ENCODE measurements at places on chromosomes 4 and X.
A peak's percentile ranks its signal among the peaks of the same experiment; 100 is the strongest.

DNA sequence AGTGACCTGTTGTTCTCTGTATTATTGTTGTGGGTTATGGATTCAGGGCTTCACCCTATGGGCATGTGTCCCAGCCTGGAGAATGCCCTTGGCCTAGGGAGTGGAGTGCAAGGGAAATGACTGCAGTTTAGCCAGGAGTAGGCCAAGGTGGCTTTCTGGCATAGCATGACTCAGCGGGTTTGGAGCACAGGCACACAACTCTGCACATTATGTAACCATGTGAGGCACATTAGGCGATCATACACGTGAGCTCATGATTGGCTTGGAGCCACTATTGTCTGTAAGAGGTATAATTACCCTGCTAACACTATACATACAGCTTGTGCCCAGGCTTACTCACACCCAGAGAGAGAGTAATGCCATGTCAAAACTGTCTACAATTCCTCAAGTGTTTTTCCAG lies 35.1 kb upstream of the TACR3 start:
- DNase-seq: no peak

GRCh38 chr4:43458293-43458692 lies 565.8 kb downstream of the GRXCR1 start:
- no peak for DNase-seq

- peak; percentile 45 for DNase-seq
Measured at GRCh38 chr4:183445097-183445428, 627 bp downstream of the CDKN2AIP start.

DNA sequence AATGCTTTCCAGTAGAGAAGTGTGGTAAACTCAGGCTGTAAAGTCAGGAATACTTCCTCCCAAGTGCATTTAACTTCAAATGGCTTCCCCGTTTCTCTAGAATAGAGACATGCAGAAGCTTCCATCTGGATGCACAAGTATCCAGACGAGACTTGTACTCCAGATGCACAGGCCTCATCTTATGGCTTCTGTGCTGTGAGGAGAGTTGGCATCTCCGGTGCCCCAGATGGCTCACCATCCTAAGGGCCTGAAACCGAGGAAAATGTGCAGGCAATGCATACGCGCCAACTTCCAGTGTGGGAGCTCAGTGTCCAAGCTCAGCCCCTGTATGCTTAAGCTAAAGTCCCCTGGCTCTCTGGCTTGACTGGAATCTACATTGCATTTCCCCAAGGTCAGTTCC lies 184.0 kb upstream of the TBL1X start:
- DNase-seq: no peak

DNA sequence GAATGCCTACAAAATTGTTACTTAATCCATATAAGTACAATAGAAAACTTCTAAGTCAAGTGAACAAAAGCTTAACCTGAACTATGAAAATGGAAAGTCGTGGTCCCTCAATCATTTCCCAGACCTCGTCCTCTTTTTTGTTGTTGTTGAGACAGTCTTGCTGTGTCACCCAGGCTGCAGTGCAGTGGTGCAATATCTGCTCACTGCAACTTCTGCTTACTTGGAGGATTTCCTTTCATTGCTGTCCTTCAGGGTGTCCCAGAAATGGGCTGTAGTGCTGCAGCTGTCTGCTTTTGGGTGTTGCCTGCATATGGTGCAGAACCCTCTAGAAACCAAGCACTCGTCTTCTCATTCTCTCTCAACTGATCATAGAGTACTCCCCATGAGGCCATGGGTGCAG lies 75.0 kb upstream of the IL2 start:
- no peak for DNase-seq

- DNase-seq: no peak
Measured at GRCh38 chr4:150286656-150287055, 208.4 kb downstream of the DCLK2 start.

DNA sequence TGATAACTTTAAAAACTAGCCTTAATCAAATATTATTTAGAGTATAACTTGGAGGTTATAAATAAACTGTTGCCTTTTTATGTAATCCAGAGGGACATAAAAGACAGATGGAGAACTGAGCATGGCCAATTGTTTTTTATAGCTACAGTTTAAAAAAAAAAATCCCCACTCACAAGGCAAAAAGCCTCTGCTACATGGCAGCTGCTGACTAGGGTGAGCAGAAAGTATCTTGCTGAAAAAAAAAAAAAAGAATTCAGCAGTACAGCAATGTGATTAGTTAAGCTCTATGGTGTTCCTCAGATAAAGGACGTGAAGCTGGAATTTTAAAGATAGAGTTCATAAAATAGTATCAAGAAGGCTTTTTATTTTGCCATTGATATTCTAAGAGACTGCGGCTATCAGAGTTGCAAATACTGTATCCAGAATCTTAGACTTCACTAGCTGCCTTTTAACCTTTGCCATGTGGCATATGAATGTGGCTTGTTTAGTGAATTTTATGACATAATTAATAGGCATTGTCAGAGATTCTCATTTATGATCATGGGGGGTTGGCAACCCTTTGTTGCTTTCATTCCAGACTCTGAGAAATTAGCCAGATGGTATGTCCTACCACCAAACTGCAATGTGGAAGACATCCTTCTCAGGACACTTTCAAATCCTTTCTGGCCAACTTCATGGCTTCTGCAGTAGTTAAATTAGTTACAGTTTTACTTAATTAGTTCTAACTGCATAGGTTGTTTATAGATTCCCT lies 498.0 kb downstream of the STPG2 start:
- DNase-seq: no peak

DNA sequence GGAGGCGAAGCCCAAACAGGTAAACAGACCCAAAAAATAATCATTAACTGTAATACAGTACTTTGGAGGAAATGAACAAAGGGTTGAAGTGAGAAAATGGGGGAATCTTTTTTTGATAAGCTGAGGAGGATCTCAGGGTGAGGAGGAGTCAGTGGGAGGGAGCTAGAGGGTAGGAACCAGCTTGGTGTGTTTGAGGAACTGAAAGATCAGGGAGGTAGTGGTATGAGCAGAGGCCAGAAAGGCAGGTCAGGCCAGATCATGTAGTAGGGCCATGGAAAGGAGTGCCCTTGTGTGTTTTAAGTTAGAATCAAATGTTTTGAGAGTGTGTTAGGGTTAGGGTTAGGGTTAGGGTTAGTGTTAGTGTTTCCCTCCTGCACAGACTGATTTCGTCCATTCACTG lies 48.8 kb downstream of the PPP2R2C start:
- no peak for DNase-seq

- DNase-seq: no peak
Measured at GRCh38 chr4:90211174-90211573, 84.0 kb downstream of the CCSER1 start.

DNA sequence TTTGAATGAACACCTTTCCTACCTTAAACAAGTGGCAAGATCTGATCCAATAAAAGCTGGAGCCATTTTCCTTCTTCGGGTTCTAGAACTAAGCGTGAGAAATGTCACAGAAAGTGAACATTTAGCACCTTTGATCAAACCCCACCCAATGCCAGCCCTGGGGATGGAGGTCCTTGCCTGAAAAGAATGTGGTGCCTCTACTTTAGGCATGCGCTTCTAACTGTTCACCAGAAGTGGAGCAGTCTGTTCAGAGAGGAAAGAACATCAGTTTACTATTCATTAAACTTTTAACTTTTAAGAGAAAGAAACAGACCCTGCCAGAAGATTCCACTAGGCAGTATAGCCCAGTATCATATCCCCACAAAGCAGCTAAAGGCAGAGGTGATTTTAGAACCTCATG lies 75.9 kb downstream of the INTS12 start:
- DNase-seq: no peak

GRCh38 chr4:978957-979701 lies 5.8 kb upstream of the DGKQ start:
- DNase-seq: no peak

GRCh38 chr4:79723507-79723906 lies 315.5 kb upstream of the GK2 start:
- no peak for DNase-seq

DNA sequence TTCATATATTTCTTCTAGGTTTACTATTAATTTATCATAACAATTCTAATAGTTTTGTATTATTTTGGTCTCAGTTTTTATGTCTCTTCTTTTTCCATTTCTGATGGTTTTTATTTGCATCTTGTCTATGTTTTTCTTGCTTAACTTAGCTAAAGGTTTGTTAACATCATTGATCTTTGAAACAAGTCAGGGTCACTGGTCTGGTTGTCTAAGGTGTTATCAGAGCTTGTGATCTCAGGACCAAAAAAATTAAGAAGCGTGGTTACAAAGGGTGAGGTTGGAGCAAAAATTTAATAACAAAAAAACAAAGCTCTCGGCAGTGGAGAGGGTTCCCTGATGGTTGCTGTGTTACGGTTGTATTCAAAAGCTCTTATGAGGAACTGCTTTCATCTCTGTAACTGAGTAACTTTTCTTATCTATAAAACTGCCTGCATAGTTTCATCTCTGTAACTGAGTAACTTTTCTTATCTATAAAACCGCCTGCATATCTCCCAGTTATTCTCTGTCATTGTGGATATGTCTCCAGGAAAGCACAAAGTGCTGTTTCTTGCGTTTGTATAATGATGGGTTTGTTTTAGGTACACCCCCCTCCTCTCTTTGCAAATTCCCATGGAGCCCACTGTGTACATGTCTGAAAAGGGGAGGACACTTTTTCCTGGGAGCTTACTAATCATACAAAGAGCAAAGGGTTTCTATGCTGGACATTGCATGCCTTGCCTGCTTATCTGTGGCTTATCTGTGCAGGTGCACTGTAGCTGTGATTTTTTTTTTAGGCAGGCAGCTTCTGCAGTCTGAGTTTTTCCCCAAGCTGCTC lies 62.4 kb upstream of the UGT2B15 start:
- no peak for DNase-seq

DNA sequence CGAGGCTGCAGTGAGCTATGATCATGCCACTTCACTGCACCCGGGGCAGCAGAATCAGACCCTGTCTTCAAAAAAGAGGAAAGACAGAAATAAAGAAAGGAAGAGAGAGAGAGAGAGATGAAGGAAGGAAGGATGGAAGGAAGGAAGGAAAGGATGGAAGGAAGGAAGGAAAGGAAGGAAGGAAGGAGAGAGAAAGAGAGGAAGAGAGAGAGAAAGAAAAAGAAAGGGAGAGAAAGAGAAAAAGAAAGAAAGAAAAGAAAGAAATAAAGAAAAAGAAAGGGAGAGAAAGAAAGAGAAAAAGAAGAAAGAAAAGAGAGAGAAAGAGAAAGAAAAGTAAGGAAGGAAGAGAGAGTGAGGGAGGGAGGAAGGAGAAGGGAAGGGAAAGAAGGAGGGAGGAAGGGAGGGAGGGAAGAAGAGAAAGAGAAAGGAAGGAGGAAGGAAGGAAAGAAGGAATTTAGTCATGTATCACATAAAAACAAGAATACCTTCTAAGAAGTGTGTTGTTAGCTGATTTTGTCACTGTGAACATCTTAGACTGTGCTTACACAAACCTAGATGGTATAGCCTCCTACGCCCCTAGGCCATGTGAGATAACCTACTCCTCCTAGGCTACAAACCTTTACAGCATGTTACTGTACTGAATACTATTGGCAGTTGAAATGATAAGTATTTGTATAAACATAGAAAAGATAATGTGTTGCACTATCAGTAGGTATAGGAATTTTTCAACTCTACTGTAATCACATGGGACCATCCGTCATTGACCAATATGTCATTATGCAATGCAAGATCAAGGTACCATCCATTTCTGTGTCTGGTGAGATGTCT lies 17.4 kb upstream of the AFF1 start:
- DNase-seq: no peak

- no peak for DNase-seq
Measured at GRCh38 chr4:169940460-169940859, 85.7 kb downstream of the MFAP3L start.

DNA sequence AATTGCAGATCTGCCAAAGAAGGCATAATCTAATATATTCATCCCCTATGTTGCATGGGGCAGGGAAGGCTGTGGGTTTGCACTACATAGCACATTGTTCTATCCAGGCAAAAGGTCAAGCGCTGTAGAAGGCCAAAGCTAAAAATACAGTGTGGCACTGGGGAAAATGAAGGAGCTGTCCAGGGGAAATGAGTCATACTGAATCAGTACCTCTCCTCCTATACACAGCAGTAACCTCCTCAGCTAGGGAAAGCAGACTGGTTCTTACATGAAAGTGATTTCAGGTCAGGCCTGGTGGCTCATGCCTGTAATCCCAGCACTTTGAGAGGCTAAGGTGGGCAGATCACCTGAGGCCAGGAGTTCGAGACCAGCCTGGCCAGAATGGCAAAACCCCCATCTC lies 31.0 kb upstream of the SLC25A4 start:
- no peak for DNase-seq

DNA sequence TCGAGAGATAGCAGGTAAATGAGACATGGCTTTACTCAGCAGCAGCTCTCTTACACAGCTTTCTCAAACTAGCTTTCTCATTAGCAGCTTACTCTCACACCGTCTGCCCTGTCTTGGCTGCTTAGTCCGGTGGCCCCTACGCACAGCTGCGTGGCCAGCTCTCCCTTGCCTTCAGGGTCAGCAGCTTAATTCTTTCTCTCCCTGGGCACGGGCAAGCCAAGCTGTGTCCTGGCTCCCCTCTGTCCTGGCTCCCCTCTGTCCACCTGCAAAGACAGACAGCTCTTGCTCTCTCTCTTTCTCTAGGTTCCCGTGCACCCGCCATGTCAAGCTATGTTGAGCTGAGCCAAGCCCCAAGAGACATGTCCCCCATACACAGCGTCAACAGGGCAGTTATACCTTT lies 39.4 kb downstream of the ZNF185 start:
- no peak for DNase-seq

DNA sequence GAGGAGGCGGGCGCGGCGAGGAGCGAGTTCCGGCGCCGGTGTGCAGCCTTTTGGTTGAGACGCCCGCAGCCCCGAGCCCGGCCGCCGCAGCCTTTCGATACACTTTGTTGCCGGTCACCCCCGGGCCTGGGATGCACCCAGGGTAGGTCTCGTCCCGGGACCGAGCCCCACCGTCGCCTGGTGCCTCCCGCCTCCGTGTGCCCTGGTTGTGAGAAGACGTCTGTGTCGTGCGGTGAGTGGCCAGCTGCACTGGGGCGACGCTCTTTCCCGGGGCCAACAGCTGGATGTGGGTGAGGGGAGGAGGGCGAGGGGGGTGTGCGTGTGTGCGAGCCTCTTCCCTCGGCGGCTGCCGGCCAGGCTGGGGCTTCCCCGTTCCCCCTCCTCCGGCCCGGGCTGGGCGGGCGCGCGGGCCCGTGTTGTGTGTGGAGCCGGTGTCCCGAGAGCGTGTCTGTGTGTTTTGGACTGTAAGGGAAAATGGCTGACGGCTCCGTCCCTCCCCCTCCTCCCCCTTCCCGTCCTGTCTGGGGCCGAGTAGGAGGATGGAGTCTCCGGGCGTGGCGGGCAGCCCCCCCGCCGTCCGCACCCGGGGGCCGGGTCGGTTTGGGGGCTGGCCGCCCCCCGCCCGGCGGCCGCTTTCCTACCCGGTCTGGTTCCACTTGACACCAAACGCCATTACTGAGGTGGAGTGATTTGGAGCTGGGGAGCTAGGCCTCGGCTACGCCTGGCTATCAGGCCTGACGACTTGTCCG lies 807 bp downstream of the USP9X start:
- no peak for DNase-seq

- no peak for DNase-seq
Measured at GRCh38 chr4:89316931-89317366, 9.3 kb upstream of the GPRIN3 start.

DNA sequence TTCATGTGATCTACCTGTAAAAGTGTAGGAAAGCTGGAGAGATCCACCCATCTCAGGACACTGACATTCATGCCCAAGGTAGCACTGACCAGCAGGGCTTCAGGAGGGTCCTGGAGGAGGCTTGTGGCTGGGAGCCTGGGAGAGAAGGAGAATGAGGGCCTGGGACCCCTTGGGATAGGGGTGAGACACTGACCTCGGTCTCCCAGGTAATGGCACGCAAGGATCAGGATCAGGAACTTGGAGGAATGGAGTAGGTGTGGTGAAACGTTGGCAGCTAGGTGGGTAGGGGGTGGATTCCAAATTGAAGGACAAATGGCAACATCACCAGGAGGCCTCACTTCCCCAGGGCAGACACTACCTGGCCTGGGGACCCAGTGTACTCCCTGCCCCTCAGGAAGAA lies 12.4 kb upstream of the RGS12 start:
- no peak for DNase-seq

All from activated CD4-positive, CD25-positive, alpha-beta regulatory T cell (primary cell).